ENCODE measurements at places on chromosomes 2 and 18. TPM values are rescaled to one million over a fixed set of nuclear protein-coding genes. Genes with fewer than 3 reads are reported as not detected.

The IL18RAP gene
- not detected for total RNA-seq

The PTGR3 gene
- total RNA-seq = 18.2 TPM

The PPP4R3B gene
- 29.7 TPM for total RNA-seq

The RUFY4 gene
- total RNA-seq = not detected

The UGT1A6 gene
- 1.5 TPM for total RNA-seq

The SCG2 gene
- 1.4 TPM for total RNA-seq

The CYTIP gene
- total RNA-seq = 0.05 TPM

The KDM3A gene
- 17.2 TPM for total RNA-seq

The SERPINB3 gene
- 0.06 TPM for total RNA-seq

The CXCR1 gene
- total RNA-seq = not detected

The UXS1 gene
- total RNA-seq = 52.4 TPM

The AKAIN1 gene
- not detected for total RNA-seq

The TIGD1 gene
- 4.6 TPM for total RNA-seq

The INO80D gene
- total RNA-seq = 2.3 TPM

The NT5DC4 gene
- total RNA-seq = not detected

The RPRD1A gene
- total RNA-seq = 15.6 TPM

The WDR54 gene
- total RNA-seq = 77.9 TPM

The ADD2 gene
- total RNA-seq = 30.8 TPM

The AGXT gene
- total RNA-seq = not detected

The CFAP65 gene
- total RNA-seq = 0.22 TPM

The IER3IP1 gene
- 19.3 TPM for total RNA-seq

The DNAH6 gene
- 0.01 TPM for total RNA-seq

The PFN4 gene
- 1.8 TPM for total RNA-seq

The KIAA2012 gene
- total RNA-seq = not detected

The CYP27A1 gene
- total RNA-seq = 0.18 TPM

The RNF125 gene
- 0.25 TPM for total RNA-seq

The IL1F10 gene
- total RNA-seq = not detected

The IL36G gene
- total RNA-seq = not detected

The ALPI gene
- total RNA-seq = not detected

The PTCD3 gene
- total RNA-seq = 71.8 TPM

The HOXD10 gene
- total RNA-seq = 6.7 TPM

The FSHR gene
- not detected for total RNA-seq

The DES gene
- 0.47 TPM for total RNA-seq

The PARD3B gene
- total RNA-seq = 0.52 TPM

The CDCA7 gene
- total RNA-seq = 44.3 TPM

The RAB6D gene
- total RNA-seq = 0.02 TPM

The DNAJC5G gene
- not detected for total RNA-seq

The CTAGE1 gene
- total RNA-seq = not detected

The NEB gene
- 0.35 TPM for total RNA-seq

The PLA2R1 gene
- 2.2 TPM for total RNA-seq

The LINC00305 gene
- not detected for total RNA-seq

The SERPINB7 gene
- 2.0 TPM for total RNA-seq

Data from A549 treated with dexamethasone at 1 μM for 4 hours (cell line).